ENCODE measurements at places on chromosomes 6 and 20.

- no peak for DNase-seq
Measured at GRCh38 chr6:34243131-34243771, 5.6 kb downstream of the SMIM29 start.

- no peak for DNase-seq
Measured at GRCh38 chr6:52364480-52365166, 2.7 kb downstream of the PAQR8 start.

DNA sequence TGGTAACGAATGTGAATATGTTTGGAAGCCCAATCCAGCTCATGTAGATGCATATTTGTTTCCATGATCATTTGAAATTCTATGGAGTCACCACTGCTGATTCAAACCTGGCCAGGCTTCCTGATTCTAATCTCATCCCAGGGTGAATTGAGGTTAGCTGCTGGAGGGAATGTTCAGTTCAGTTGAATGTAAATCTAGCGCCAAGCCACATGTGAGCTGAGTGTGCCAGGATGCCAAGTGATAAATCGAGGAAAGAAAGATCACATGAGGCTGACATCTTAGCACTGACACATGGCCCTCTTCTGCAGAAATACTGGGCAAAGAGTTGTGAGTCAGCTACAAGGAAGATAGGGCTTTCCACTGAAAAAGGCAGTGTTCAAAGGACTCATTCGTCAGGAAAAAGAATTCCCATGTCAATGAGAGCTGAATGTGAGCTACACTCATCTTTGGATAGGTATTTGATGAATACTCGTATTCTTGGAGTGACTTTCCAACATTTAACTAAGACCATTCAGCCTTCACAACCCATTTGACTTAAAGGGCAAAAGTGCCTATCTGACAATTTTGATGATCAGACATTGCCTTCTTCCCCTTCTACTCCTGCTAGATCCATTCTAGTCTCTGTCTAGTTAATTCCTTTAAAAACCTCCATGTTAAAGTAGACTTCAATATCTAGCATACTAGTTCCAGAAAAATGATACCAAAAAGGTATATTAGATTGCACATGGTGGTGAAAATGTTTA is 172.1 kb downstream of the MTFR2 start:
- DNase-seq = no peak

- DNase-seq = no peak
Measured at GRCh38 chr6:104473021-104473429, 386.7 kb downstream of the HACE1 start.

DNA sequence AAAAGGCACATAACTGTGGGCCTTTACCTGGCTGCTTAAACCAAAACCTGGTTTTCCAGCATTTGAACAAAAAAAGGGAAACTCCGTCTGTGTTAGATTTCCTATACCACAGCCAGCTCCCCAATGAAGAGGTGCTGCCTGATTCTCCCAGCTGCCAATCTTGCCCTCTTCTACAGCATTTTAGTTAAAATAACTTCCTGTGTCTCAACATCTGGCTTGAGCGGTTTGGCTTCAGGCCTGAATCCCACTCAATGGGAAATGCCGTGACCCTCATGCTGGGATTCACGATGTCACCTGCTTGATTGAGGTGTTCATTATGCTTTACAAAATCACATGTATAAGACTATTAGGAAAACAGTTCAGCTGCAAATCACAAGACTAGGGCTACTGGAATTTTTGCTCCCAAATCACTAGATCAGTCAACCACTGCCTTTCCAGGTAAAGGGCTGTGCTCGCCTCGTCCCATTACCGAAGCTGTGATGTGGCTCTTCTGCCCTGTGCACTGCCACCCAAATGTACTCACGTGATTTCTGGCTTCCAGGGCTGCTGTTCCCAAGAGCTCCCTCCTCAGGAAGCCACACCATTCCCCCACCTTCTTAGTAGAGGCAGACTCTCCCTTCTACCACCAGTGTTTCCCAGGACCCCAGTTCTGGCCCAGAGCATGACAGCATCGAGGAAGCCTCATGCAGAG is 94.6 kb downstream of the PSMG4 start:
- no peak for DNase-seq

- DNase-seq = no peak
Measured at GRCh38 chr20:41483553-41483930, 116.9 kb upstream of the EMILIN3 start.

- DNase-seq = no peak
Measured at GRCh38 chr6:7905416-7905815, 5.2 kb downstream of the TXNDC5 start.

DNA sequence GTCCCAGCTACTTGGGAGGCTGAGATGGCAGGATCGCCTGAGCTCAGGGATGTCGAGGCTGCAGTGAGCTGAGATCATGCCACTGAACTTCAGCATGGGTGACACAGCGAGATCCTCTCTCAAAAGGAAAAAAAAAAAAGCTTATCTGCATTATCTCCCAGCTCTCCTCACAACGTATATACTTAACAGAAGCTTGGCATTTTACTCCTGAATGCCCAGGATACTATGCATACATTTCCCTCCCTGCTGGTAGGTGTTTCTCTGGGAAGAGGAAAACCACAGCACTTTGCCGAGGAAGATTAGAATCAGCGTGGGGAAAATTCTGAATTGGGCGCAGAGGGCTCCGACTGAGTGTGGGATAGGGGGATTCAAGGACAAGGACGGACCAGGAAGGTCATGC is 800.6 kb downstream of the DHX35 start:
- no peak for DNase-seq

DNA sequence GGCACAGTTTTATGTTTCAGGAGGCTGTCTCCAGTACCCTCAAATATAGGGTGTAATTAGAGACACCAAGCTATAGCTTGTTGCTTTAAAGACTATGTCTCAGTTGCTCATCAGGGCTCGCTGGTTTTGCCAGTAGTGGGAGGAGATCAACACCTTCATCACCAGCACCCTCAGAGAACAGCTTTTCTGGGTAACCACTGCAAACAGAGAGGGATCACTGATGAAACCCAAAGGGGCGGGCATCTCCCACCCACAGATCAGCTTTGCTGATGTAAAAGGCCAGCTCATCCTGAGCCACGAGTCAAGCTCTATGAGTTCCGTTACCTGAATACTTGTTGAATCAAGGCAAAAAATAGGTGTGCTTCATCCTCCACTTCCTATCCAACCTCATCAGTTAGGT is 187.7 kb downstream of the AIG1 start:
- no peak for DNase-seq

DNA sequence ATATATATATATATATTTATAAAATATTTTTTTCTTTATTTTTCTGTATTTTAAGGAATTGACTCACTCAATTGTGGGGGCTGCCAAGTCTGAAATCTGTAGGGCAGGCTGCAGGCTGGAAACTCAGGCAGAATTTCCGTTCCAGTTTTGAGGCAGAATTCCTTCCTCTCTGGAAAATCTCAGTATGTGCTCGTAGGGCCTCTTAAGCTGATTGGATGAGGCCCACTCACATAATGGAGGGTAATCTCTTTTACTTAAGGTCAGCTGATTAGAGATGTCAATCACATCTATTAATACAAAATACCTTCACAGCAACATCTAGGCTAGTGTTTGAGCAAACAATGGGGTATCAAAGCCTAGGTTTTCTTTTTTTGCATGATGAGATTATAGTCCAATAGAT is 244.7 kb upstream of the RNF24 start:
- DNase-seq = no peak

- no peak for DNase-seq
Measured at GRCh38 chr6:166935353-166935752, 21.0 kb downstream of the RNASET2 start.

GRCh38 chr20:3275064-3275935 is 36.3 kb upstream of the SLC4A11 start:
- no peak for DNase-seq

DNA sequence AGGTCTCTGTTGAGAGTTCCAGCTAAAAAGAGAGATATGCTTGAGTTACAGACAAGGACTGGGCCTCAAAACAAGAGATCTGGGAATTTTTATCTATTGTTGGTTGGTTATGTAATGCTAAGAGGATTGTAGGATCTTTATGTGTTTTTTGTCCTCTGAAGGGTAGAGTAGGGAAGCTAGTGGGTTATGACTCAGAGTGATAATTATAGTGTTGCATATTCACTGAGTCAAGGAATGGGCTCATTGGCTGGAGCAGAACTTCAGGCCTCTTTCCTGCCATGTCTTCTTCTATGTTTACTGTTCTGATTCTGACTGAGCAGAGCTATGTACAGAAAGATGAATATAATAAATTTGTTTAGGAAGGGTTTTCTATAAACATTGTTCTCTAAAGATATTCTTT is 66.1 kb upstream of the NOX3 start:
- no peak for DNase-seq

DNA sequence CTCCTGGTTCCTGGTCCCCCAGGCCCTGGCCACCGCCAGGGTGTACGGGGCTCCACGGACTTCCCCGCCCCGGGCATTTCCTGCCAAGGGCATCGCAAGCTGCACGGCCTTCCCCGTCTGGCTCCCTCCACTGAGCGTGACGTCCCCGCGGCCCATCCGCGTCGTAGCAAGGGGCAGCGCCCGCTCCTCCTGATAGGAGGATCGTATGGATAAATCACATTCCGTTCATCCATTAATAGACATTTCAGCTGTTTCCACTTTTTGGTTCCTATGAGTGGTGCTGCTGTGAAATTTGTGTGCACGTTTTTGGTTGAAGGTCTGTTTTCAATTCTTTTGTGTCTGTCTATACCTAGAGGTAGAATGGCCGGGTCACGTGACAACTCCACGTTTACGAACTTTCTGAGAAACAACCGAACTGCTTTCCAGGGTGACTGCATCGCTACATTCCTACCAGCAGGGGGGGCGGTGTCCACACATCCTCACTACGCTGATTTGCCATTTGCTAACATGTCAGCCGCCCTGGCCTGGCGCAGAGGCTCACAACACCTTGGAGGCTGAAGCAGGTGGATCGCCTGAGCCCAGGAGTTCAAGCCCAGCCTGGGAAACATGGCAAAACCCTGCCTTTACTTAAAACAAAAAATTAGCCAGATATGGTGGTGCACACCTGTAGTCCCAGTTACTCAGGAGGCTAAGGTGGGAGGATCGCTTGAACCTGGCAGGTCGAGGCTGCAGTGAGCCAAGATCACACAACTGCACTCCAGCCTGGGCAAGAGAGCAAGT is 37.7 kb downstream of the KCNQ2 start:
- peak; percentile 66 for DNase-seq

- no peak for DNase-seq
Measured at GRCh38 chr6:135686784-135687301, 164.7 kb upstream of the PDE7B start.

- DNase-seq = no peak
Measured at GRCh38 chr6:13159300-13159699, 169.0 kb downstream of the TBC1D7 start.

- DNase-seq = peak; percentile 31
Measured at GRCh38 chr6:27178407-27178730, 69.1 kb upstream of the PRSS16 start.

- no peak for DNase-seq
Measured at GRCh38 chr6:34234667-34235306, 1.9 kb upstream of the HMGA1 start.

DNA sequence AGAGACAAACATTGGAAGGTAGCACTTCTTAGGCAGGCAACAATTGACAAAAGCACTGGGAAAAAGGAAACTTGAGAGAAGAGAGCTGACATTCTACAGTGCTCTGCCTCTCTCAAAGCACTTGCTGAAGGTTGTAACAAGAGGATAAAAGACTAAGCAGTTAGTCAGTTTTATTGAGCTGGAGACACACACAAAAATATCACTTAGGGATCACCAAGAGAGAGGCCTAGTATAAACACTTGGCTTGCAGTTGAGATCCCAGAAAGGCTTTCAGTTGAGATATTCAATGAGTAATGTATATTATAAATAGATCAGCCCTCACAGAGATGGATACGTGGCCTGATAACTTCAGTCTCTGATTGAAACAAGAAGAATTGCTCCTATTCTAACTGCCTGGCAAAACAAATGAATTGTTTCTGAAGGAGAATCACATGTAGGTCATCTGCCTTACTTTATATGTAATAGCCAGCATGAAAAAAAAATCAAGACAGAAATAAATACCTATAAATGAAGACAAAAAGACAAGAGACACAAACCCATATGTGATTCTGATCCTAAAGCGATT is 747.2 kb upstream of the MAN1A1 start:
- no peak for DNase-seq

DNA sequence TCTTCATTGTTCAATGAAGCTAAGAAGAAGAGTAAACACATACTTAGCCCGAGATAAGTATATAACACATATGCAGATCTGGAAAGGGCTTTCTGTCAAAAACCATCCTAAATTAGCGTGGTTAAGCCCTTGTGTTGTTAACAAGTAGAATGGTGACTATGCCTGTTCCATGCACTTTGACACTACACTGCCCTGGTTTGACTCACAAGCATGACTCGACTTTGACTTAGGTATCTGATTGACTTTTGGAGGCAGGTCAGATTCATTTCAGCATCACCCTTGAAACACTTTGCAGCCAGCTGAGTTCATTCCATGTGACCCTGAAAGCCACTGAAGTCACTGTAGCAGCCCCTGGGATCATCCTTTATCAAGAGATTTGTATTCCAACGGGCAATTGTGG is 239.8 kb downstream of the TBX18 start:
- DNase-seq = no peak

DNA sequence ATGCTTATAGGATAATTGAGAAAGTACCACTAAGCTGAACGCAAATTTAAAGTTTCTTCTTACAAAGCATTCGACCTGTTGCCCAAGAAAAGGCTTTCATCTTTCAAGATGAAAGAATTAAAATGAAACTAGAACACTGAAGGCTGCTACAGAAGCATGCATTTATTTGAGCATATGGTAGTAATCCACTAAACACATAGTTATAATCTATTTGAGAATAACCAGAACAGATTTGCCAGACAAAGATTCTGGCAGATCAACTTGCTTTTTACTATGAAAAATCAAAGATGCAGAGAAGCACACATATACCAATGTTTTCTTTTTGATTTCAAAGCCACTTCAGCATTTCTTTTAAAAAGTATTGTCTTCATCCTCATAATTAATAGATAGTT is 412.2 kb downstream of the UTRN start:
- DNase-seq = no peak

- no peak for DNase-seq
Measured at GRCh38 chr6:161271343-161272030, 2.4 kb downstream of the AGPAT4 start.

DNA sequence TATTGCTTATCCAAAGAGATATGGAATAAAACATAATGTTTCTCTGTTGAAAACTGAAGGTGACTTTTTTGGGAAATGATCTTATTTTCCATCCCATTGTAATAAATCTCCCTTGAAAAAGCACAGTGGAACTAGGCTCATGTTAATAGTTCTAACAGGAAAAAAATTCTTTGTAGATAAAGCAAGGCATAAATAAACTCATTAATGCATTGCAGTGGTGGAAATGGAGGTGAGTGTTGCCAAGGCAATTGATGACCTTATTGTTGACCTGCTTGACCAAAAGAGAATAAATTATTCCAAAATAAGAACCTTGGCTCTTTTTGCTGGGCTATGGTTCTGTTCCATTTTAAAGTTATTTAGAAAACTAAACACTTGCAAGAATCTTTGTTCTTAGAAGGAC is 55.2 kb downstream of the TRMT11 start:
- DNase-seq = no peak

DNA sequence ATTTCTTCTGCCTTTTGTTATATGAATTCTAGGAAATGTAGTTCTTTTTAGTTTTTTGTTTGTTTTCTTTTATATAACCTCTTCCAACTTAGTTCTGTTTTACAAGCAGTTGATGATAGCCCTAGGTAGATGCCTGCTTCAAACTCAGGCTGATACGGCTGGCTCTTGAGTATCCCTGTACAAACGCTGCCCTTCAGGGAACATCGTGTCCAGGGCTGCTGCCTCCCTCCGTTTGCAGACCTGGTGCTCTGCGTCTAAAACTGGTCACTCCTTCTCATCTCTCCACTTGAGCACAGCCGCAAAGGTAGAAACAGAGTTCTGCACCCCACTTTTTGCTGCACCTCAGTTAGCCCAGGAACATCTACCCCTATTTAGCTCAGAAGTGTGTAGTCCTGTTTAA is 310.1 kb downstream of the PRL start:
- DNase-seq = no peak
